ENCODE measurements at places on chromosomes 5 and 9.

GRCh38 chr9:89020754-89021153 lies 29.5 kb downstream of the S1PR3 start:
- no peak for DNase-seq
- no peak overlapping the region for H3K4me3 ChIP-seq
- no peaks in the 10 kb centered on the region for H3K36me3 ChIP-seq
- no peaks in the 10 kb centered on the region for H3K27me3 ChIP-seq

DNA sequence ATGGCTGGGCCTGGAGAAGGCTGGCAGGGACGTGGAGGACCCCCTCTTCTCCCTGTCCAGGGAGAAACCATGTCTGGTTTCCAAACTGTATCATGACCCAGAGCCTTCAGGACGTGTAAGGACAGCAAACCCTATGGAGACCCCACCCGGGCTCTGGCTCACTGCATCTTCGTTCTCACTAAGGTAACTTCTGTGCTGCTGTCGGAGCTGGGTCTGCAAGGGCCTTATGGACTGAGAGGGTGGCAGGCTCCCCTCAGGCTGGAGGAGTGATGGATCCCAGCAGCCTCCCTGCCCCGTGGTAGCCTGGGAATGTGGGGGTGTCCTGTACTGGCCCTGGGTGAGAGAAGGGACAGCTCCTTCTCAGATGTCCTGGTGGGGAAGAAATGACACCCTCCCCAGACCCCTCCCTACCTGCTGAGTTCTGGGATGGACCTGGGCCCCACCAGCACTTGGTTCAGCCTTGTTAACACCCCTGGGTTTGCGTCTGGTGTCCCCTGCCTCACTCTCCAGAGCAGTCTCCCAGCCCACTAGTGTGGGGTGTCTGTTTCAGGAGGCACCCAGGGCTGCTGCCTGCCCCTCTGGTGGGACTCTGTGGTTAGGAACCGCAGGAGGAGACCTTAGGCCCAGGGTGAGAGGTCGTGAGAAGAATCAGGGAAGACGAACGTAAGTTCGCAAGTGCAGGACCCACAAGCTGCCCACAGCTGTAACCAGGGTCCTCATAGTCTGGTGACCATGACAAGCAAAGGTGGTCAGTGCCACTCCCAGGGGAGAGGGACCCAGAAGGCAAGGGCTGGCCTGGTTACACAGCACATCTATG lies 6.6 kb downstream of the SPATA31E1 start:
- no peaks in the 10 kb centered on the region for H3K27me3 ChIP-seq
- no peak overlapping the region for H3K27ac ChIP-seq
- no peaks in the 10 kb centered on the region for H3K4me1 ChIP-seq

DNA sequence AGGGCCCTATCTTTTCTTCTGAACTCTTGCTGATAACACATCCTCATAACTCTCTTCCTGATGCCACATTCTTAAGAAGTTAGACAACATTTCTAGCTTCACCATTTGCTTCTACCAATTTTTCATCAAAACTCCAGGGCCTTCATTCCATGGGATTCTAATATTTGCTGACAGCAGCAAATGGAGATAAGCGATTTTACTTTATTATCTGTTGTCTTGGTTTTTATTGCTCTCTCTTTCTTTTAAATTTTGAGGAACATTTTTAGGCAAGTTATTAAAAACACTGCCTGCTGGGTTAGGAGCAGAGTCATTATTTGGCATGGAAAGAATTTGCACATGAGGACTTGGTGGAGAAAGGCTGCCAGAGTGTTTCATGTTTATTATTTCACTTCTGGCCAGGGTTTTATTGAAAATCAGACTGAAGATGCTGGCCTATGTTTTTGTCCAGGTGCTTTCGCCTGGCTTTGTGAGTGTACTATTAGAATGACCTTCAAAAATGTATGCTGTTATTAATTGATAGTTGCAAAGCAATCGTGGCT lies 27.7 kb downstream of the NSG2 start:
- H3K27ac ChIP-seq = no peak overlapping the region
- no peak for DNase-seq
- H3K36me3 ChIP-seq = no peaks in the 10 kb centered on the region
- H3K4me1 ChIP-seq = no peaks in the 10 kb centered on the region
- no peak overlapping the region for H3K4me3 ChIP-seq

DNA sequence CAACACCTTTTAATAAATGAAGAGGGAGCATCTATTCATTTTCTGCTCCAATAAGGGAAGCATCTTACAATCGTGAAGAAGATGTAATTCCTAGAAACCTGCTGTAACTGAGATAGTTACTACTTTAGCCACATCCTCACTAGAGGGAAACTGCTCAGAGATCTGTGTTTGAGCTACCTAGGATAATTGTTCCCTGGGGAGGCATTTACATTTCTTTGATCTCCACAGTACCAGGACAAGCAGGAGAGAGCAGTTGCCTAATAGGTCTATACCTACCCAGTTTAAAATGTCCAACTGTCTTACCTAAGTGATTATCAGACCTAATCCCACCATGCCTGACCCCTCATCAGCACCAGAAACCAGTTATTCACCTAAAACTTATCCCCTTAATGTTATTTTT lies 196.9 kb downstream of the TUSC1 start:
- H3K27ac ChIP-seq = no peak overlapping the region
- no peaks in the 10 kb centered on the region for H3K4me1 ChIP-seq
- H3K36me3 ChIP-seq = no peaks in the 10 kb centered on the region
- no peaks in the 10 kb centered on the region for H3K27me3 ChIP-seq

- DNase-seq = no peak
- no peak overlapping the region for H3K4me3 ChIP-seq
- H3K4me1 ChIP-seq = no peaks in the 10 kb centered on the region
- H3K27ac ChIP-seq = no peak overlapping the region
- no peaks in the 10 kb centered on the region for H3K27me3 ChIP-seq
These were observed 39.3 kb upstream of the SLC27A6 start for GRCh38 chr5:128925973-128926372.

GRCh38 chr5:62922191-62922590 lies 343.6 kb downstream of the LRRC70 start:
- no peaks in the 10 kb centered on the region for H3K27me3 ChIP-seq
- no peak overlapping the region for H3K27ac ChIP-seq
- no peaks in the 10 kb centered on the region for H3K4me1 ChIP-seq
- no peak for DNase-seq

DNA sequence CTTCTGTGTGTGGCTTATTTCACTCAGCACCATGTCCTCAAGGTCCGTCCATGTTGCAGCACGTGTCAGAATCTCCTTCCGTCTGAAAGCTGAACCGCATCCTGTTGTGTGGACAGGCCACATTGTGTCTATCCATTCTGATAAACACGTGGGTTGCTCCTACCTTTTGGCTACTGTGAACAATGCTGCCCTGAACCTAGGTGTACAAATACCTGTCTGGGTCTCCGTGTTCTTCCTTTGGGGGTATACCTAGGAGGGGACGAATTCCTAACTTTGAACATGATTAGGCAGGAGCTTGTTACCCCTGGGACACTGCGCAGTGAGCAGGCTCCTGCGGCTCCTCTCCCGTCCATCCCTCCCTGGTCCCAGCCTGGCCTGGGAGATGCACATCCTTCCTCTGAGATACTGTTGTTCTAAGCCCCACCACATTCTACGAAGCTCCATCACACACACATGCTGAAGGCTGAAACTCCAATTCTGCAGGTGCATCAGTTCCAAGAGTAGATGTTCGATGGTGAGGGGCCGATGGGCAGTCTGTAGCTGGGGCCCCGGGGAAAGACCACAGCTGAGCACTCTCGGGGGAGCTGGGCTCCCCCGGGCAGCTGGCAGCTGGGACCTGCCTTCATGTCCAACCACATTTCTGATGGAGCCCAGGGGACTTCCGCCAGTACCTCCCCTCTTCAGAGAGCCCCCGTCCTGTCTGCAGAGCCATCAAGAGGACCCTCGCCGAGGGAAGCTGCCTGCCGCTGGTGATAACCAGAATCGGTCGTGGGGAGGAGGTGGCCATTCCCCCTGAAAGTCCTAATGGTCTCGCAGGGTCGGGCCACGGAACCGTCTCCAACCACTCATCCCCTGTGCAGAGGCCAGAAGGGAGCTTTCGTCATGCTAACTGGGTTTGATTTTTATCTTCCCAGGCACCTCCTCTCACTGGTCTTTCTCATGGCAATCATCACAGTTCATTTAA lies 120.9 kb downstream of the COL23A1 start:
- no peak overlapping the region for H3K27ac ChIP-seq
- H3K27me3 ChIP-seq = no peaks in the 10 kb centered on the region
- no peaks in the 10 kb centered on the region for H3K4me1 ChIP-seq
- H3K4me3 ChIP-seq = no peak overlapping the region

- H3K36me3 ChIP-seq = no peaks in the 10 kb centered on the region
- H3K4me3 ChIP-seq = no peak overlapping the region
- no peaks in the 10 kb centered on the region for H3K4me1 ChIP-seq
- H3K27me3 ChIP-seq = no peaks in the 10 kb centered on the region
- no peak overlapping the region for H3K27ac ChIP-seq
- DNase-seq = no peak
These were observed 240.6 kb upstream of the MPDZ start for GRCh38 chr9:13520069-13520468.

DNA sequence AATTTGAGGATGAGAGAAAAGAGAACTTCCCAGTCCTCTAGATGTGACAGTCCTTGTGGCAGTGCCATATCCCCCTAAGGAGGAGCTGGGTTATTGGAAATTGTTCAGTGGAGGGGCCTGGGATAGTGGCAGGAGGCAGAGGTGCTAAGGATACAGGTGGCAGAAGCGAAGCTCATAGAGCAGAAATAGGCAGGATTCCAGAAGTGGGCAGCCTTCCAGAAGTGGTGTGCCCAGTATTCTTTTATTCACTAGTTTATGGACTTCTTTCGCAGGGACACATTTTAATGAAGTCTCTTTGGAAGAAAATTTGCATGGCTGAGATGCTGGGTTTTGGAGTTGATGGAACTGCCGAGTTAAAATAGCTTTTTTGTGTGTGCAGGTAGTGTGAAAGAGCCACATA lies 6.8 kb downstream of the PIK3R1 start:
- DNase-seq = no peak
- H3K27me3 ChIP-seq = peaks cover 9% of the 10 kb centered on the region
- H3K36me3 ChIP-seq = peaks cover 2% of the 10 kb centered on the region
- no peak overlapping the region for H3K27ac ChIP-seq
- H3K4me3 ChIP-seq = no peak overlapping the region

GRCh38 chr5:175288048-175288621 lies 155.8 kb downstream of the DRD1 start:
- H3K4me3 ChIP-seq = no peak overlapping the region
- H3K36me3 ChIP-seq = no peaks in the 10 kb centered on the region
- DNase-seq = no peak
- no peaks in the 10 kb centered on the region for H3K27me3 ChIP-seq

DNA sequence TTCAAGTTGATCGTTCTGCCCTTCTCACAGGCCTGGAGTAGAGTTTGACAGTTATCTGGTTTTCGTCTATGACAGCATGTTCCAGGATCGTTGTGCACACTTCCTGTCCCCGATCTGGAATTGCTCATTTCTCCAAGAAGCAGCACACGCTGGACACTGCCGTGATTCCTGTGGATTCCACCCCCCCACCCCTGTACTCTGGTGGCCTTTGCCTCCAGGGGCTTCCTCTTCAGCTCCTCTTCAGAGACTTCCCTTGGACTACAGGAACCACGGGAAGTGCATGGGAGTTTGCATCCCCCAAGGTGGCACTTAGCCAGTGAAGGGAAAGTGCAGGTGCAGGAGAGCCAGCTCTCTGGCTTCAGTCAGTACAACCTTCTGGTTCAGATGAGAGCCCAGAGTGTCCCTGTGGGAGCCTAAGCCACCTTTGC lies 160.7 kb downstream of the CACNA1B start:
- no peaks in the 10 kb centered on the region for H3K27me3 ChIP-seq
- no peak overlapping the region for H3K4me3 ChIP-seq
- DNase-seq = no peak
- no peak overlapping the region for H3K27ac ChIP-seq
- H3K36me3 ChIP-seq = peaks cover 3% of the 10 kb centered on the region

DNA sequence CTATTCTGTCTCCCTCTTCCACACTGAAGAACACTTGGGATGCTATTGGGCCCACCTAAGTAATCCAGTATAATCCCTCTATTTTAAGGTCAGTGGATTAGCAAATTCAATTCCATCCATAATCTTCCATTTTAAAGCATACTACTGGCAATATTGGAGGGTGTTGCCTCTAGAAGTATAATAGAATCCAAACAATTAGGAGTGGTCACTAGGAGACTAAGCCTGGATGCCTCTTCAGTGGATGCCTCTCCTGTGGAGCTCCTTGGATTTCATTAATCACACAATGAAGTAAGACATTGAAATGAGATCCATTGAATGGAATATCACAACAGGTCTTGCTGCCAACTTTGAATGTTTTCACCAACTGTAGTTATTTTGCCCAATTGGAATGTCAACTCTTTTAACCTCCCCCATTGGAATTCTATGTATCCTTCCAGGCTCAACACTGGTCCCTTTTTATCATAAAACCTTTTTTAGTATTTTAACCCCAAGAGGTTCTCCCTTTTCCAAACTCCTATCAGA lies 311.6 kb downstream of the PLK2 start:
- H3K4me1 ChIP-seq = no peaks in the 10 kb centered on the region
- H3K27me3 ChIP-seq = no peaks in the 10 kb centered on the region

- no peak for DNase-seq
- no peaks in the 10 kb centered on the region for H3K4me1 ChIP-seq
- H3K36me3 ChIP-seq = no peaks in the 10 kb centered on the region
These were observed 52.7 kb downstream of the ADAMTSL1 start for GRCh38 chr9:18526685-18527084.

DNA sequence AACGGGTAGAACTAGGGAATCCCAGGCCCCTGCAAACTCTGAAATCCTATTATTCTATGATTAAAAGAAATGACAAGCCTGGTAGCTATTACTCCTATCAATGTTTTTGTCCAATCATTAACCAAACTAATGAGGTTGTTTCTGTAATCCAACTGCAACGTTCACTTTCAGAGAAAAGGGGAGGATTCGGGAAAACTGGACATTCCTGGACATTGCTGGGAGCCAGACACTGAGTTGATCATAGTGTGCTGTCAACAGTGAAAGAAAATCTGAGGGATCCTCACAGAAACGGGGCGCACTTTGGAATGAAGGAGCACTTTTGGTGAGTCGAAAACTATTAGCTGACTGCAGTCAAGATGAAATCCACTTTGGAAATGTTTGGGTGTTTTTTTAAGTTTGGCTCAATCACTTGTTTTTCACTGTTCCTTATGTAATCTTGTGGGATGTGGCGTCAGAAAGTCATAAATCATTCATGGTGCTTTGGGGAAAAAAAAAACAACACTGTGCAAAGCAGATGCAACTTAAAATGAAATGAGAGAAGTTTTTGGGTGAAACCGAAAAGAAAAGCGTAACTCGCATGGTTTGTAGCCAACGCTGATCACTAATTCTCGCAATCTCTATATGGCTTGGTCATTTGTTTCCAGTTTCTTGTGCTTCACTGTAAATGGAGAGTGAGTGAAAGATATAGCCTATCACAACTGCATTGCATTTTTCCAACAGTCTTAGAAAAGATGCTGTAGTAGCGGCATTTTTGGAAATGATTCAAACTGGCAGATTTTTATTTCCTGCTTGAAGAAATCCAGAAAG lies 51.2 kb upstream of the ADRA1B start:
- no peaks in the 10 kb centered on the region for H3K27me3 ChIP-seq
- no peak overlapping the region for H3K27ac ChIP-seq
- no peak overlapping the region for H3K4me3 ChIP-seq
- DNase-seq = no peak

DNA sequence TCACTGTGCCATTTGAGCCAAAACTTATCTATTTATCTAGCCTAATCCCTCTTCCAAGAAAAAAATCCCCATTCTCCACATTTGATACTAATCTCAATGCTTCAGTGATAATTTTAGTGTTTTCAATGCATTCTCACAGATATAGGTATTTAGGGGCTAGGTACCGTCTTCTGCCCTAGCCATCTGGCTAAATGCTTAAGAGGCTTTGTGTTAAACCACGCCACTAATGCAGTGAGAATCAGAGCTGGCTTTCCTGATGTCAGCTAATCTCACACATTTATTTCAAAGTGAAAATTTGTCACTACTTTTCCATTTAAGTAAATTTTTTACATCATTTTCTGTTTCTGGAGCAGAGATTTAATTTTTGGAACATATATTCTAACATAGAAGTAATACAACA lies 479.7 kb downstream of the MAN2A1 start:
- H3K4me3 ChIP-seq = no peak overlapping the region
- no peak overlapping the region for H3K27ac ChIP-seq
- no peaks in the 10 kb centered on the region for H3K36me3 ChIP-seq
